ENCODE measurements at places on chromosomes 3 and 15.

GRCh38 chr3:86420990-86421739 is 569.8 kb downstream of the VGLL3 start:
- DNase-seq, result no peak

- DNase-seq, result no peak
Observed at GRCh38 chr3:63976161-63976871, 47.0 kb downstream of the PSMD6 start.

DNA sequence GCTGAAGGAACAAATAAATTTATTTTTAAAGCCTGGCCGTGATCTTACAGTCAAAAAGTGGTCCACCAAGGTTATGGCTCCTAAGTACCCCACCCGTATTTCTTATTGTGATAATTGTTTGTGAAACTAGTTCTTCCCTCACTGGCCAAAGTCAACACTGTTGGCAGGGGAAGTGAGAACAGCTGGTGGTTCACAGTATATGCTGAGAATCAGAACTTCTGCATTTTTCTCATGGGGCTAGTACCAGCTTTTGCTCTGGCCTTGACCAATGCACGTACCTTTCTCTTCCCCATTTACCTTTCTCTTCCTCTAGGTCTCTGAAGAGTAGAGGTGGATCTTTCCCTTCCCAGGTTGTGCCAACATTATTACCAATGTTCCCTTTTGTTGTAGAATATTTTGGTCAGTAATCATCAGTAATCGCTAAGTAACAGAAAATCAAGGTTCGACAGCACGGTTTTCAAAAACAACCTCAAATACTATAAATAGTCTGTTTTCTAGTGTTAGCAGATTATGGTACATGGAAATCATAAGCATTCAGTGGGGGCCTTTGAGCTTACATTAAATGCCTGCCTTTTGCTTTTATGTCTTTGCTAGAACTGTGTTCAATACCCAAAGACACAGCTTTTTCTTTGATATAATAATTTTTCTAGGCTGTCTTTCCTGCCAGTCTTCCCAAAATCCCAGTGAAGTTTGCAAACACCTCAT is 268.0 kb downstream of the LPP start:
- DNase-seq, result no peak

DNA sequence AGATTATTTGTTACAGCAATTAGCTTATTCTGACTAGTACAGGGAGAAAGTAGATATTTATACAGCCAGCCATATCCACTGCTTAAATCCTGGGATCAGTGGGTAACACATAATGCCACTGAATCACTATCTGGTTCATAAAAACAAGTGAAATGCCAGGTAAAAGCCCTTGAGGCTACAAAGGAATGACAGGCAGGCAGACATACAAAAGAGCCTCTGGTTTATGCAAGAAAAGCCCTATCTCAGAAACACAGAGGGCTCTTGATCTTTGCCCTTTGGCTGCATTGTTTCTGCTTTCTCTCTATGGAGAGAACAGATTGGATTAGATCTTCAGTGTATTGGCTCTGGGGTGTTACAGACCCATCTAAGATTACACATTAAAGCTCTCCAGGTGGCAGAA is 115.4 kb upstream of the GADL1 start:
- DNase-seq, result no peak

GRCh38 chr3:96236522-96236921 is 577.9 kb upstream of the EPHA6 start:
- DNase-seq, result no peak

- DNase-seq, result no peak
Observed at GRCh38 chr3:87298111-87298718, 21.8 kb upstream of the POU1F1 start.

DNA sequence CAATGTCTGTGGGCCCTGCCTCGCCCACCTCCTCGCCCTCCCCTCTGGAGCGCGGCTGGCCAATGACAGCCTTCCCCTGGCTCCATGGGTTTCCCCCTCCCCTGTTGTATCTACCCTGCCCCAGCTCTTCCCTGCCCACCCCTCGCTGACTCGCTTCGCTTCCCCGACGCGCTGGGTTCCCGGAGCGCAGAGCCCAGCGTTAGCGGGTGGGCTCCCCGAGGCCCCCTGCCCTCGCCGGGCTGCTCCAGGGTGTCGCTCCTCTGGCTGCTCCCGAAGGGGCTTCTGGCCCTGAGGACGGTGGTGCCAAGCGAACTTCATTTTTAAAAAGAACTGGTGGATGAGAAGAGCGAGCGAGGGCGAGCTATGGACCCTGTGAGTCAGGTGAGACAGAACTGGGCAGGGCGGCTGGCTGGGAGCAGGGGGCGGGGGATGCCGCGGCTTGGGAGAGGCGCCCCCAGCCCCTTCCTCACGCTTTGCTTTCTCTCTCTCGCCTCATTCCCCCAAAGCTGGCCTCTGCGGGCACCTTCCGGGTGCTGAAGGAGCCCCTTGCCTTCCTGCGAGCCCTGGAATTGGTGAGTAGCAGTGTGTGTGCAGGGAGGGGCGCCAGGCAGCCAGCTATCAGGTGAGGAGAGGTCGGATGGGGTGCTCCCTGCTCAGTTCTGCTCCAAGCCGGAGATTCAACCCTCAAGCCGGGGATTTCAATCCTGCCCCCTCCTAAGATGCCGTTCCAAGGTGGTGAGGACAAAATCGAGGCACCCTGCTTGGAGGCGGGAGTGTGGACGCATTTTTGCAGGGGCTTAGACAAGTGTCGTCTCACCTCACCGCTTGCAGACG is at the start of gene SYNPR:
Gene SYNPR, plus strand, starts transcription at position 138 of the 834 bp plus-strand sequence.
- DNase-seq, result no peak

DNA sequence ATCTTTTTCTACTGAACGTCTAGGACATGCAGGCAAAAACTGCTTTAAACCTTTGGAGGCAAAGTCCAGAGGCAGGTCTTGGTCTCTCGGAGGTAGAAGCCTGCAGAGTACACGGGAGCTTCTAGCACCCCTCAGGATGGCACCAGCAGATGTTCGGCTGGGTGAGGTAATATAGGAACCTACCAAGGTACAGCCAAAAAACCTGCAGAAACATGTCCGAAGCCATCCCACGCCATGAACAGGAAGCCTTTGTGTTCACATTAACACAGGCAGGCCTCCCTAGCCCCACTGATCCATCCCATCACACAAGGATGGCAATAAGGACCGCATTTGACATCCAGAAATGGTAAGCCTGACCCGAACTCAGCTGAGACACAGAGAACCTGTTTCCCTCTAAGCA is 157.9 kb upstream of the HES1 start:
- DNase-seq, result no peak

- DNase-seq, result no peak
Observed at GRCh38 chr3:132254076-132254755, 63.0 kb upstream of the ACP3 start.

- DNase-seq, result no peak
Observed at GRCh38 chr3:38268522-38268921, 2.9 kb downstream of the SLC22A13 start.

DNA sequence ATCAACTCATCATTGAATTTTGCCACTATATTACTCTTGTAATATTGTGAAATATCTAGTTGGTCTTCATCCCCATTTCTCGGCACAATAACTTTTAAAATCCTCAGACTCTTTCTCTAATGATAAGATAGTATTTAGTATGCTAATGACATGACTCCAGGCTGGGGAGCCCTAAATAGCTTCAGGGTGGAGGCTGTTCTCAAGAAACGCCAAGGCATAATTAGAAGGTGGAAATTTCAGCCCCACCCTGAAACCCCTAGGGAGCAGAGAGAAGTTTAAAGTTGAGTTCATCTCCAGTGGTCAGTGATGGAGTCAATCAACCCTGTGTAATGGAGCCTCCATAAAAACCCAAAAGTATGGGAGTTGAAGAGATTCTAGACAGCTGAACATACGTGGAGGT is 81.1 kb upstream of the SERPINI2 start:
- no peak for DNase-seq

GRCh38 chr3:40523781-40524180 is 979 bp upstream of the ZNF621 start:
- no peak for DNase-seq

DNA sequence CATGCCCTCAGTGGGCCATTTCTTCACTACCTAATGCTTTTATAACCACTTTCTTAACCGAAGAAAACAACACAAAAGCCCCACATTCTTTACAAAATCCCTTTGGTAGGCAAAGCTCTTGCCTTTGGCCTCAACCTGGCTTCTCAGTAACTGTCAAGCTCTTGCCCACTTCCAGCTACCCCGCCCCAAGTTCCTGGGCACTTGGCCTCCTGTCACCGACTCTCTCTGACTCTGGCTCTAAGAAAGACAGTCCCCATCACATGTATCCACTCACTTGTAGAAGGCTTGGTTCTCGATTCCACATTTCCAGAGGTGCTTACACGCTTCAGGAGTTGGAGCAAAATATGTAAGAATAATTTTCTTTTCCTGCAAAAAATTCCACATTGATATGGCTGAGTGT is 61.1 kb downstream of the WDR76 start:
- no peak for DNase-seq

- no peak for DNase-seq
Observed at GRCh38 chr15:90465140-90465929, 64.4 kb upstream of the CRTC3 start.

- no peak for DNase-seq
Observed at GRCh38 chr15:24269166-24269571, 406.4 kb upstream of the NPAP1 start.

DNA sequence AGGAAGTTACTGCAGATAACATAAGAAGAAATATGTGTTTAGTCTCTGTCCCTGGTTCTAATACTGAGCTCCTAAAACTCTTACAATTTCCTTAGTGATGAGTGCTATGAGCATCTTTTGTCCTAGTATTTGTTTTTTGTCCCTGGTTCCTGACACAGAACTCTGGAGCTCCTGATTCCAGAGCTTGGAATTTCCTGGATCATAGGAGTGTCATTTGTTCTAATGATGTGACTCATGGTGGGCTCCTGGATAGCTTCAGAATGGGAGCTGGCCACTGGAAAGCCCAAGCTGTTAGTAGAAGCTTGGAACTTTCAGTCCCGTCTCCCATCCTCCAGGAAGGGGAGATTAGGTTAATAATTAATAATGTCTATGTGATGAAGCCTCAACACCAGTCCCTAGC is 98.2 kb downstream of the CNTN6 start:
- no peak for DNase-seq

GRCh38 chr3:48709051-48709461 is 8.0 kb downstream of the IP6K2 start:
- DNase-seq, result no peak

DNA sequence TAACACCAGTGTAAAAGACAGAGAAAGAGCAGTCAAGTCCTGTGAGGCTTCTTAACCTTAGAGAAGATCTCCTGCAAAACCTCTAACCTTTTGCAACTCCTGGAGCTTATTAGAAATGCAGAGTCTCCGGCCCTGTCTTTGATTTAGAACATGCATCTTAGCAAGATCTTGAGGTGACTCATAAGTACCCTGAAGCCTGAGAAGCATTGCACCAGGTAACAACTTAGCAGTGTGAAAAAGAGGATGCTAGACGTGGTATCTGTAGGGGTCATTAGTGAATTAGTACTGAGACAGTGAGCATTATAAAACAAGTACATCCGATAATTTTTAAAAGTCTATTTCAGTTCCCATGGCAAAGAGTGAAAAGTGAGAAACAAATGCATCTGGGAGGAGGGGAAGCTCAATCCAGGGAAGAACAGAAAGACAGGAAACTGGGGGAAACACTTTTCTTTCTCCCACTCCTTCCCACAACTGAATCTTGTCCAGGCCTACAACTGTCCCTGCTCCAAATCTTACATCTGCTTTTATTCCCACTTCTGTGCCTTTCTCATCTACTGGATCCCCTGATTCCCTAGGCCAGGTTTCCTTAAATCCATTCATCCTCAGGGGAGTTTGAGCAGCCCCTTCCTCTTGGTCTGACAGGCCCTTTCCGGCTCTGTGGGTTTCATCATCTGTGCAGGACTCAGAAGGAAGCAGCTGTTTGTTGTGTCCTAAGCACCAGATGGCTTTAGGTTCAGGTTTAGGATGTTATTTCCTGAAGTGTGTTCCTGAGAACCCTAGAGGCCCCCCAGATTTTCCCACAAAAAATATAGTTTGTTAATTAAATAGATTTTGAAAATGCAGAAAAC is 128.1 kb upstream of the IL12A start:
- DNase-seq, result no peak

DNA sequence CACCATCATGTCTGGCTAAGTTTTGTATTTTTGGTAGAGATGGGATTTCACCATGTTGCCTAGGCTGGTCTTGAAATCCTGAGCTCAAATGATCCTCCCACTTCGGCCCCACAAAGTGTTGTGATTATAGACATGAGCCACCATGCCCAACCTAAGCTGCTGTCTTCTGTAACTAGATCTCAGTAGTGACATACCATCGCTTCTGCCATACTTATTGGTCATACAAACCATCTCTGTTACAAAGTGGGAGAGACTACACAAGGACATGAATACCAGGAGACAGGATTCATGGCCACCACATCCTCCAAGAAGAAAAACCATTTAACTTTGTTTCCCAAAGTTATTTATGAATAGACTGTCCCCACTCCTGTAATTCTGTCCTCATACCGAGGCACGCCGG is 81.3 kb downstream of the SMAD6 start:
- no peak for DNase-seq

DNA sequence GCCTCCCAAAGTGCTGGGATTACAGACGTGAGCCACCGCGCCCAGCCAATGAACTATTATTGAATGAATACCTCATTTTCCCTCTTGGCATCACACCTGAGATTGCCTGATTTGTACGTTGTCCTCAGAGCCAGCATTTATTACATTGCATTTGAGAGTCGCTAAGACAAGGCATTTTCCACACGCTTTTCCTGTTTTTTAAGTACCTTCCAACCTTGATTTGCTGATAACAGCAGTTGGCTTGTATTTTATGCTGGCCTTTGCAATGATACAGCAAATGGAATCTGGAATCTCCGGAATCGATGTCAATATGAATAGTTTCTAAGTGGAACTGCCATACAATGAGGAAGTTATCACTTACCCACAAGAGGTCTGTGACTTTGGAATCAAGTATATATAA is 15.7 kb upstream of the CNBP start:
- no peak for DNase-seq

DNA sequence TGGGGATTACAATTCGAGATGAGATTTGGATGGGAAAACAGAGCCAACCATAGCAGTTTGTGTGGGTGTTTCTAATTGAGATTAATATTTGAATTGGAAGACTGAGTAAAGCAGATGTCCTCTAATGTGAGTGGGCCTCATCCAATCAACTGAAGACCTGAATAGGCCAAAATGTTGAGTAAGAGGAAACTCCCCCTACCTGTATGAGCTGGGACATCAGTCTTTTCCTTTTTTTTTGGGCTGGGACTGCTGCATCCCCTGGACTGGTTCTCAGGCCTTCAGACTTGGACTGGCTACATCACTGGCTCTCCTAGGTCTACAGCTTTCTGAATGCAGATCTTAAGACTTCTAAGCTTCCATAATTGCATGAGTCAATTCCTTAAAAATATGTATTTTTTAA is 144.1 kb downstream of the CD47 start:
- DNase-seq, result no peak

Measured in right forelimb (tissue), 1 donor.